ENCODE measurements at places on chromosomes 1 and 21.

DNA sequence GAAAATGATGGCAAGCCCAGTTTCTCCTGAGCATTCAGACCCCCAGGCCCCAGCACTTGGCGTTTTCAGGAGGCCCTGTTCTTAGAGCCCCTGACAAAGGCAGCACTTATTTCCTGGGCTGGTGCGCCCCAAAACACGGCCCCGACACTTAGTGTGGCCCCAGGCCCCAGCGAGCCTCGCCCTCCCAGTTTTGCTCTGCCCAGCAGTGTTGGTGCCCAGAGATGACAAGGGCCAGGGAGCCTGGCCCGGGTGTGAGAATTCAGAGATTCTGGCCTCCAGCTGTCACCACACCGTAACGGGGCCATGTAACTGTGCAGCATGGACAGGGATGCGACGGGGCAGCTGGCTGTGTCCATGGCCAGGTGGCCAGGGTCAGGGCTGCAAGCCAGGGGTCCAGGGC, 18.0 kb upstream of the ARHGEF16 start:
- DNase-seq: no peak

- no peak for DNase-seq
These were observed 336.1 kb upstream of the ZP4 start for GRCh38 chr1:238226810-238227209.

GRCh38 chr1:201305815-201306214, 22.5 kb downstream of the PKP1 start:
- no peak for DNase-seq

DNA sequence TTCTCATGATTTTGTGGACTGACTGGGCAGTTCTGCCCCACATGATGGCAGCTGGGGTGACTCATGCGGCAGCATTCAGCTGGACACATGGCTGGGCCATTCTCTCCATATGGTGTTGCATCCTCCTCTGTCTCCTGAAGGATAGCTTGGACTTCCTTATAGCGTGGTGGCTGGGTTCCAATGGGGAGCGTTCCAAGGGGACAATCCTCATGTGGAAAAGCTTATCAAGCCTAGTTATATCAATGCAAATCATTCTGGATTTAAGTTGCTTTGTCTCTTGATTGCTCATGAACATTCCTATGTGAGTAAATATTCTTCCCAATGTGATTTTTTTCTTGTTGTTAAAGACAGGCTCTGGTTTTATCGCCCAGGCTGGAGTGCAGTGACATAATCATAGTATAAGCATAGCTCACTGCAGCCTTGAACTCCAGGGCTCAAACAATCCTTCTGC, 13.2 kb upstream of the SLC2A1 start:
- peak; percentile 13 for DNase-seq

DNA sequence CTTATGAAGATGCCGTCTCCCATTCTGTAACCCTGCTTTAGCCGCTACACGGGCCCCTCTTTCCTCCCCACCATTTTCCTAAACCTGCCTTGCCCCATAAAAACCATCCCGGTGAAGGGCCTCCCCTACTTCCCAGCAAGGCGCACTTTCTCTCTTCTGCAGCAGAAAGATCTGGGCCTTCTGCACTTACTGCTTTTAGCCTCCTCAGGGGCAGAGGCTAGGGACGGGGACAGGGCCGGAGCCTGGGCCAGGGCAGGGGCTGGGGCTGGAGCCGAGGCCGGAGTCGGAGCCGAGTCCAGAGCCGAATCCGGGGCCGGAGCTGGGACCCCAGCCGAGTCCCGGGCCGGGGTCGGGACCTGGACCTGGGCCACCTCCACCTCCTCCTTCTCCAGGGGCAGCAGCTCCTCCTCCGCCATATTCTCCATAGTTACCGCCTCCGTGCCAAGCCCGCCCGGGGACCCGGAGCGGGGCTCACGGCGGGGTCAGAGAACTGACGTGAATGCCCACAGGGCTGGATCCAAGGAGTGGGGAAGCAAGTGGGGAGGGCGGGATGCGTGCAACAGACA, 382 bp downstream of the TRMT1L start:
- no peak for DNase-seq

- DNase-seq: no peak
These were observed 4.3 kb downstream of the SLC9A1 start for GRCh38 chr1:27150641-27151040.

DNA sequence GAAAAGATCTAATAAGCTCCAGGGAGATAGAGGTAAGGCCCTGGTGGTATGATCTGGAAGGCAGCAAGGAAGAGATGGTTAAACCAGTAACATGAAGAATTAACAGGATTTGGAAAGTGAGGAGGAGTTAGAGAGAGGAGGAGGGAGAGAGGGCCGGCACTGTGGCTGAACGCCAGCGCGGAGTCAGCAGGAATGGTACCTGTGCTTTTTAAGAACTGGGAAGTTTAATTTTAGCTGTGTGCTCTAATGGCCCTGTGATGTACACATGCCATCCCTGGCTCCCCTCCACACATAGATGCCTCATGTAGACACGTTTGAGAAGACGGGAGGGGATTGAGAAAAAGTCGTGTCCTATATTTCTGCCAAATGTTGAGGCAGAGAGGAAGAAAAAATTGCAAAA, 13.8 kb upstream of the AVPR1B start:
- DNase-seq: no peak

- no peak for DNase-seq
These were observed 11.0 kb upstream of the WNT9A start for GRCh38 chr1:227958617-227959324.

- DNase-seq: no peak
These were observed 3.1 kb downstream of the CNIH3 start for GRCh38 chr1:224619209-224619608.

DNA sequence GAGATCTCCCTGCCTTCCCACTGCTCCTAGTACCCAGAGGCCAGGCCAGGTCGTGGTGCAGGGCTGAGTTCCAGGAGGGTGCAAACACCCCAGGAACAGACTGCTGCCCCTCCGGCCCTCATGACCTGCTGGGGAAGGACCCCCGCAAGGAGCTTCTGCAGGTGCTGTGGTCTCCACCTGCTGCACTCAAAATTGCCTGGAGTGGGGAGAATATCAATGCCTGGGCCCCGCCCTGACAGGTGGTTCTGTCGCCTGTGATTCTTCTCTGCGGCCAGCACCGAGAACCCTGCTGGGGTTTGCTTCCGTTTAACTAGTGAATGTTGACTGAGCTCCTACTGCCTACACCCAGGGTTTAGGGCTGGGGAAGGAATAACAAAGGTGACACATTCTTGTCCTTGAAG, 2.1 kb upstream of the TFF3 start:
- no peak for DNase-seq
